HEK293T (cell line): ENCODE measurements at places on chromosomes 4 and X.

- DNase-seq = no peak
Measured at GRCh38 chr4:147303174-147303872, 177.6 kb upstream of the EDNRA start.

DNA sequence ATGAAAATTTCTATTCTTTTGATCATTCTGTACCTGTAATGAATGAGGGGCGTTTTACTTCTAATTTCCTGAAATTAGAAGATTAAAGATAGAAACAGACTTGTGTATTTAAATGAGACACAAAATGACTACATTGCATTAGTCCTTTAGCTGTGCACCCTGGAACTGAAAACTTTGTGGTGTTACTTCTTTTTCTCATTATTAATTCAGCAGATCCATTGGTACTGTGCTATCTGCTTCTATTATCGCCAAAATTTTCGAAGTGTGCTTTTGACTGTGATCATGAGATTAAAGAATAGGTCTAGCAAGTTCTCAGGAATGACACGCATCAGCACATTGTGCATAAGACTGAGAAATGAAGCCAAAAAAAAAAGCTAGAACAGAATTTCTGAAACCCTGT, 1938.9 kb upstream of the TENM3 start:
- DNase-seq = no peak

DNA sequence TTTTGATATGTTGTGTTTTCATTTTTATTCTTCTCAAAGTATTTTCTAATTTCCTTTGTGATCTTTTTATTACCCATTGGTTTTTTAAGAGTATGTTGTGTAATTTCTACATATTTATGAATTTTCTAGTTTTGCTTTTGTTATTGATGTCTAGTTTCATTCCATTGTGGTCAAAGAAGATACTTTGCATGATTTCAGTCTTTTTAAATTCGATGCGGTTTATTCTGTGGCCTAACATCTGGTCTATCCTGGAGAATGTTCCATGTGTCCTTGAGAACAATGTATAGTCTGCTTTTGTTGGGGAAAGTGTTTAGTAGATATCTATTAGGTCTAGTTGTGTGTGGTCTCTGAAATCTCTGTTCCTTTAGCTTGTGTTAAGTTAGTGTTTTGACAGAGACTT, 46.2 kb downstream of the PPEF1 start:
- DNase-seq = no peak

- DNase-seq = no peak
Measured at GRCh38 chr4:138999666-139000065, 15.9 kb upstream of the NOCT start.

DNA sequence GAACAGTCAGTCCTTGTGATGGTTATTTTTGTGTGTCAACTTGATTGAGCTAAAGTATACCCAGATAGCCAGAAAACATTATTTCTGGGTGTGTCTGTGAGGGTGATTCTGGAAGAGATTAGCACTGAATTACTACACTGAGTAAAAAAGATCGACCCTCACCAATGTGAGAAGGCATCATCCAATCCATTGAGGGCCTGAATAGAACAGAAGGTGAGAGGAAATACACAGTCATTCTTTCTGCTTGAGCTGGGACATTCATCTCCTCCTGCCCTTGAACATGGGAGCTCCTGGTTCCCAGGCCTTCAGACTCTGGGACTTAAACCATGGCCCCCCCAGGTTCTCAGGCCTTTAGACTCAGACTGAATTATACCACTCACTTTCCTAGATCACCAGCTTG, 22.3 kb downstream of the INPP4B start:
- no peak for DNase-seq

DNA sequence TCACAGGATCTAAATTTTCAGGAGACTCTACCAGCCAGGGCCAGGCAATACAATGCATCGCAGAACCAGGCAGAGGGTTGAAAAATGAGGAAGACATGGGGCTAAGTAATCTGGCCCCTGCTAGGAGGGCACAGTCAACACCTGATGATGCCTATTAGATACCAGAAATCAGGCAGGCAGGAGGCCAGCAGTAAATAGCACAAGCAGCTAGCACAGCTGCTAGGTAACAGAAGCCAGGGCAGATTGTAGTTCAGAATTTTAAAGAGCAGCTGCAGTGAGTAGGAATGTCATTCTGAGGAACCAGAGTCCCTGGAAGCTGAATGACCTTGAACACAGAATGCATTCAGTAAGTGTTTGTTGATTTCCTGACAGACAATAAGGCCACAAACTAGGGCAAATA, 38.8 kb upstream of the TRPC5OS start:
- no peak for DNase-seq

- DNase-seq = no peak
Measured at GRCh38 chr4:94826206-94826605, 68.5 kb downstream of the BMPR1B start.

DNA sequence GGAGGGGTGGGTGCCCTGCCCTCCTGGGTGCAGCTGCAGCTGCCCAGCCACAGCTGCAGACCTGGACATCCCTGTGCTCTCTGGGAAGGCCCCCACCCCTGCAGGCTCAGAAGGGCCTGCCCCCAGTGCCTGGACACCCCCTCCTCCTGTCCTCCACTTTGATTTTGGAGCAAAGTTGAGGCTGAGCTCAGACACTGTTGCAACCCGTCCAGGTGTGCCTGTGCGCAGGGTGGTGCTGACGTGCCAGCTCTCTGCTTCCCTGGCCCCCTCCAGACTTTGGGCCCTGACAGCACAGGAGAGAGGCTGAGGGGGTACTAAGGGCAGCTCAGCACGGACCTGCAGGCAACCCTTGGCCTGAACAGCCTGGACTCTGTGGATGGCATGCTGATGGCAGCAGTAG, 750.3 kb downstream of the ARAP2 start:
- no peak for DNase-seq

DNA sequence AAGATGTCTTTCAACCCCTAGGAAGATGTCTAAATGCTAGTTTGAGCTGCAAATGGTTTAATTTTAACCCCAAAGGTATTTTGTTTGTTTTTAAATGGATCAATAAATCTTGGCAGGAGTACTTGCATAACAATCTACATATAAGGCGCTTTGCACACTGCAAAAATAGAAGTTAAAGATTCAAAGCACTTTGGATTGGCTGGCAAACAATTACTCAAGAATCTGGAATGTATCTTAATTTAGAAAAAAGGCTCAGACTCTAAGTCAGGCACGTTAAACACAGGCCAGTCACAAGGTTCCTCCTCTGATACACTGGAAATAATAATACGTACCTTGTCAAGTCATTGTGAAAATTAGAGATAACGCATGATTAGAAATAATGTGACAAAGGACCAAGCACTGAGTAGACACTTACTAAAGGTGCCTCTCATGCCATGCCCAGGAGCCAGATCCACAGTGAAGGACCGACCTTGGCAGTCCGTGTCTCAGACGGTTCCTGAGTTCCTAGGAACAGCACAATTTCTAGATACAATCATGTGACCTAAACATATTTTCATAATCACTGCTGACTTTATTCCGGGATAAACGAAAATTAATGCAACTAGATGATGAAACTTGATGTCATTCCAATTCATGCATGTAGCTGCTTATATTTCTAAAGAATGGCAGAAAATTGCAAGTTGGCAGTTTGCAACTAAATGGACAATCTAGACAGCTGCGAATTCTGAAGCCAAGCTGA, 49.6 kb downstream of the PROM1 start:
- DNase-seq = no peak

DNA sequence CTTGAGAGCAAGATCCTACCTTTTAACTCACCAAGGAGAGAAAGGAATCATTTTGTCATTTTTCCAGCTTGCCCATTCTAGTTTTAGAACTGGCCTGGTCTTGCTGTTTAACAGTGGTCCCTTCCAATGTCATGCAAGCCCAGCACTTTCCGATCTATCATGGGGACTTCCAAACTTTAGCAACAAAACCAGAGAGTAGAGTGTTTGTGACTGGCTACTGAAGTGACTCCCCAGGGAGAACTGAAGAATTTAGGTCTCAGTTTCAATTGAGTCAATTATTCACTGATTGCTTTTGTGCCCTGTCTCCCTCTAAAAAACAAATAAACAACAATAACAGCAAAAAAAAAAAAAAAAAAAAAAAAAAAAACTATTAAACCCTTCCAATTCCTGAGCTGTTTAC, 108.3 kb downstream of the LHFPL1 start:
- no peak for DNase-seq

GRCh38 chrX:66233209-66233608, 69.2 kb downstream of the HEPH start:
- no peak for DNase-seq

GRCh38 chr4:38957893-38958292, 74.3 kb downstream of the TMEM156 start:
- no peak for DNase-seq

- DNase-seq = peak; percentile 31
Measured at GRCh38 chr4:25993395-25994185, 79.6 kb downstream of the SMIM20 start.

GRCh38 chrX:94635003-94635402, 961.0 kb downstream of the FAM133A start:
- no peak for DNase-seq

DNA sequence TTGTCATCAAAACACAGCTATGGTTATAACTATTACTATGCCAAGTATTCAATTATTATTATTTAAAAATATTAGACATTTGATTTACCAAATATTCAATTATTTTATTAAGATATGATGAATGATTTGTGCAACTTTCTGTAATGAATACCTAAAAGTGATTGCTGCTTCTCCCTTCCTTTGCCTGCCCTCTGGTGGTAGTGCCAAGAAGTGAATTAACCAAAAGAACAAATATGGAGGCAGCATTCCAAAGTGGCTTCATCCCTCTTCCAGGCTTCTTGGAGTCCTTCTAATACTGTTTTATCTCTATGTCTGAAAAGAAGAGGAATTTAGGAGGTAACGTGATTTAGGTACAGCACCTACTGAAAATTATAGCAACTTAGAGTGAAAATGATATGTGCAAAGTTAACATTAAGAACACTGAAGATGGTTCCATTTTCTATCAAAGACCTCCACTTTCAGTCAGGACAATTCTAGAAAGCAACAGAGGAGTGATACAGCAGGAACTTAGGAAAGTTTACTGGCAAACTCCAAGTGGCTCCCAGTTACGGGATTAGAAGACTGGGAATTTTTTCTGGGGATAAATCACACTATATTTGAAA, 43.0 kb downstream of the ENPEP start:
- DNase-seq = peak; percentile 30

DNA sequence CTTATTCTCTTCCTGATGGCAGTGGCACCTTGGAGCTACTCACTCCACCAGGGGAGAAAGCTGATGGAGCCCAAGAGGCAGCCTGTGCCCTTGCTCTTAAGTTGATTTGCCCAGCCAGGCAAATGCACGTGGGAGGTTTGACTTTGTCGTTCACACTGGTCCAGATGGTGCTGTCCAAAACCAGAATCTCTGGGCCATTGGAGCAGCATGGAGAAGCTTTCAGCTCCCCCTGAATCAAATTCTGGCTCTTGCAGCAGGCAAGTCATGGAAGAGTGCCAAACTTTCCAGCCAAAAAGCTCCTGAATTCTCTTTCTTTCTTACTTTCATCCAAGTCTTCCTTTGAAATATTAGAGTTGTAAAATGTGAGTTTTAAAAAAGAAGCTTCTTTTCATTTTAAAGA, 970.4 kb downstream of the RPA4 start:
- DNase-seq = no peak

- no peak for DNase-seq
Measured at GRCh38 chrX:35289952-35290351, 347.4 kb downstream of the FAM47B start.

- DNase-seq = no peak
Measured at GRCh38 chrX:144730471-144730870, 516.8 kb upstream of the SPANXN1 start.

GRCh38 chrX:150762258-150763165, 69.3 kb downstream of the MTMR1 start:
- DNase-seq = no peak

DNA sequence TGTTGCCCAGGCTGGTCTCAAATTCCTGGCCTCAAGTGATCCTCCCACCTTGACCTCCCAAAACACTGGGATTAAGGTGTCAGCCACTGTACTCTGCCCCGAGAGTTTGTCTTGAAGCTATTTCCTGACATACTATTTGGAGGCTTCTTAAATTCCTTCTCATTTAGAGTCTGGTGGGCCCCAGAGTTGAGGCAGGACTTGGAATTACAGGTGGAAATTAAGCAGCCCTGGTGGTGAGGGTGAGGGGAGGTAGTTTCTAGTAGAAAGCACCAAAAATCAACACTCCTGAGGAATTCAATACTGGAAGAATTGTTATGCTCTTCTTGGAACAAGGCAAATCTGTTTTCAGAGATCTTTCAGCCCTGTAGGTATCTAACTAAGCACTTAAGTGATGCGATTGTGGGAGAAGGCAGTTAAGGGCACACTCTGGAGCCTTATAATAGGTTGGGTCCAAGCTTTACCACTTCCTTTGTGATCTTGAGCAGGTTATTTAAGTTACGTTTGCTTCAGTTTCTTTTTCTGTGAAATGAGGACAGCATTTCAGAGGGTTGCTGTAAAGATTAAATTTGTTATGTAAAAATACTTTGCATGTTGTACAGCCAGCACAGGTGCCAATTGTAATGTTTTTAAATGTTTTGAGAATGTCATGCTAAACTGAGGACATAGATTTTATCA, 200.7 kb downstream of the SOWAHB start:
- DNase-seq = no peak

GRCh38 chrX:54184474-54184873, 1.4 kb upstream of the FAM120C start:
- DNase-seq = no peak

DNA sequence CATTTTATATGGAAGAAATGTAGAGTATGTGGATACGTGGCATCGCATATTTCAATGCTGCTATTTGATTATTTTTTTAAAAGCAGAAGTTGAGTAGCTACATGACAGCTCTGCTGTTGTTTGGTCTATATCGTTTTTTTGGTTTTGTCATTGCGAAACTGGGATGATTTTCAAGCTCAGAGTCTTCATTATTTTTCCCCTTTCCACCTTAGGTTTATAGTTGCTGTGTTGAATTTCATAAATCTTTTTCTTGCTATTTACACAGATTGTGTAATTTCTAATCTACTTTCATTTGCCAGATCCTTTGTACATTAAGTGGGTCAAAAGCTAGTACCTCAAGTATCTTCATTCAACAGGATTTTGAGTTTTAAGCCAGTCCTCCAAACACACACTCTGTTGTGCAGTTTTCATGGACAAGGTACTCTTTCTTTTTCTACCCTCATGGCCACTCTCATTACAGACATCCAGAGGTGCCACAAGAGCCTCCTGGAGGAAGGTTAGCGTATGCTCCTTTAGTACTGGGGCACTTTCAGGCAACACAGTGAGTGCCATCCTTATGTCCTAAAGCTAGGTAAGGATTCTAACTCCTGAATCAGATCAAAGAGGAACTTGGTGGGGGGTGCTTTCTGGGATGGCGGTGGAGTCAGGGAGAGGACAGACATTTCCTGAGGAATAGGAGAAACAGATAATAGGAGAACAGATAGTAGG, 123.2 kb downstream of the FHIP1A start:
- no peak for DNase-seq

- no peak for DNase-seq
Measured at GRCh38 chr4:40559585-40560465, 69.8 kb downstream of the RBM47 start.

DNA sequence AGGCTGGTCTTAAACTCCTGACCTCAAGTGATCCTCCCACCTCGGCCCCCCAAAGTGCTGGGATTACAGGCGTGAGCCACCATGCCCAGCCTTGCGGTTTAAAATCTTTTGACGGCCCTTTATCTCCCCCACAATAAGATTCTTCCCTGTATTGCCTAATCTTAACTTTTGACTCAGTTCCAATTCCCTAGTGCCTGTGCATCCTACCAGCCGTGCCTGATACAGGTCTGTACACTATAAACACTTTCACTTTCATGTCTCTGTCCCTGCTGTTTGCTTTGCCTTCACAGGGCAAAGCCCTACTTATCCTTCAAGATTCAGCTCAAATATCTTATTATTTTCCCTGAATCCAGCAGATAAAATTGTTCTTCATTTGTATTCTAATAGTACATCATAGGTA, 74.6 kb downstream of the WDR44 start:
- no peak for DNase-seq
